ENCODE measurements at places on chromosomes 11 and 22.

- DNase-seq = no peak
Measured at GRCh38 chr11:92829121-92829520, 140.3 kb upstream of the MTNR1B start.

DNA sequence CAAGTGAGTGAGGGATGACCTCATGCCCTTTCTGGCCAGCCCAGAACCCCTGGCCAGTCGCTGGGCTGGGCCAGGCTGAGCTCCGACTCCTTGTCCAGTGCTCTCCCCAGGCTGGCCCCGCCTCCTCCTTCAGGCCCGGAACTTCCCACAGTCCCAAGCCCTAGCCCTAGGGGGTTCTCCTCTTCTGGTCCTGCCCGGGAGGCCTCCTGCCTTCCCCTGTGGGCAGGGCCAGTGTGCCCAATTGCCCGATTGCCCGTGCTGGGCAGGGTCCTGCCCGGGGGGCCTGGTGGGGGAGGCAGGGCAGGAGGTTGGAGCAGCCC, 4.2 kb downstream of the TCIRG1 start:
- no peak for DNase-seq

- no peak for DNase-seq
Measured at GRCh38 chr22:37053310-37054055, 1.9 kb downstream of the KCTD17 start.

DNA sequence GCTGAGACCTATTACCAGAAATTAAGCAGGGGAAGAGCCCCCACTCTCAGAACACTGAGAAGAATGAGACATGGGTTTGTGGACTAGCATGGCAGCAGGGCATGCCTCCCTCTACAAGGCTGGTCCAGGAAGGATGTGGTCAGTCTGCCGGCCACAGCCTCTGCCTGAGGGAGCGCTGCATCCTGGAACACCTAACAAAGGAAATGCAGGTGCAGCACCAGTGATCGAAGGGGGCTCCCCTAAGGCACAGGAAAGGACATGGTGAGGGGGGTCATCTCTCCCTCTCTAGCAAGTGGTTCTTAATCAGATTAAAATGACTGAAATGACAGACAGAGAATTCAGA, 40.6 kb upstream of the ARL14EP start:
- DNase-seq = no peak

- no peak for DNase-seq
Measured at GRCh38 chr11:32581556-32581955, 2.1 kb upstream of the EIF3M start.

- DNase-seq = no peak
Measured at GRCh38 chr22:19285831-19286230, 5.7 kb downstream of the CLTCL1 start.

- DNase-seq = no peak
Measured at GRCh38 chr11:37391615-37392014, 793.6 kb upstream of the RAG2 start.

DNA sequence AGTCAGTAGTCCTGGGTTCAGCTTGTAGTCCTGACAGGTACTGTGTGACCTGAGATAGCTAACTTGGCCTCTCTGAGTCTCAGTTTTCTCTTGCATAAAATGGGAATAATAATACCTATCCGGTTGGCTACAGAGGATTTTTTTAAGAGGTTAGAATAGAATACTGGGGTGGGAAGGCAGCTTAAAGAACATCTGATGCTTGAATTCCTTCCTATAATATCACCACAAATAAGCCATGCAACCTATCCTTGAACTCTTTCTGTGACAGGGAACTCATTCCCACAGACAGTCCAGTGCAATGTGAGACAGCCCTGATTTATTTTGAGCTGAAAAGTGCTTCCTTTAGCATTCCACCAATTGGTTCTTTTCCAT, 110.1 kb downstream of the CCDC81 start:
- no peak for DNase-seq

GRCh38 chr11:19642185-19643158, 70.2 kb upstream of the NAV2 start:
- DNase-seq = no peak

GRCh38 chr11:121634889-121635288, 182.1 kb upstream of the SORL1-AS1 start:
- DNase-seq = no peak

- DNase-seq = no peak
Measured at GRCh38 chr11:109994907-109995306, 98.3 kb upstream of the ZC3H12C start.

DNA sequence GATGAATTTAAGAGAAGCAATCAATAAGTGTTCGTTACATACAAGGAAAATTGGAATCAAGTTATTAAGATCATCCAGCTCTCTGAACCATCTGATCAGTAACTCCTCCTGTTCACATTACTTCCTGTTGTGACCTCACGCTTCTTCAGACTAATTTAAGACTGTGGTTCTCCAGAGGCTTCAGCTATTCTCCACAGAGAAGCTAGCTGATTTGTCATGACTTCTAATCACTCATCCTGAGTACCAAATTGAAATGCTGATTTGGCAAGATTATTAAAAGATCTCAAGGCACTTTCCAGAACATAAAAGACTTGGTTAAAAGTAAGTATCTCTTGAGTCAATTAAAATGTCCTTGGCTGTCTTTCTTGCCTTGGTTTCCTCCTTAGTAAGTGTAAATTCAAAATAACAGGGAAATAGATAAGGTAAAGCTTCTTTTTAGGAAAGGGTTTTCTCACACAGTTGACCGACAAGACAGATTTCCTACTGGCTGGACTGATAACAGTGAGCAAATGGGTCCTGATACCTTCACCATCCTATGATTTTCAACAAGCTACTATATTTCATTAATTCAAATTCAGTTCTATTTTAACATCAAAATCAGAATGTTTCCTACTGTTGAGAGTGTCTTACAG, 38.5 kb downstream of the GAB2 start:
- DNase-seq = no peak

- DNase-seq = no peak
Measured at GRCh38 chr11:106625566-106625965, 392.7 kb downstream of the GUCY1A2 start.

DNA sequence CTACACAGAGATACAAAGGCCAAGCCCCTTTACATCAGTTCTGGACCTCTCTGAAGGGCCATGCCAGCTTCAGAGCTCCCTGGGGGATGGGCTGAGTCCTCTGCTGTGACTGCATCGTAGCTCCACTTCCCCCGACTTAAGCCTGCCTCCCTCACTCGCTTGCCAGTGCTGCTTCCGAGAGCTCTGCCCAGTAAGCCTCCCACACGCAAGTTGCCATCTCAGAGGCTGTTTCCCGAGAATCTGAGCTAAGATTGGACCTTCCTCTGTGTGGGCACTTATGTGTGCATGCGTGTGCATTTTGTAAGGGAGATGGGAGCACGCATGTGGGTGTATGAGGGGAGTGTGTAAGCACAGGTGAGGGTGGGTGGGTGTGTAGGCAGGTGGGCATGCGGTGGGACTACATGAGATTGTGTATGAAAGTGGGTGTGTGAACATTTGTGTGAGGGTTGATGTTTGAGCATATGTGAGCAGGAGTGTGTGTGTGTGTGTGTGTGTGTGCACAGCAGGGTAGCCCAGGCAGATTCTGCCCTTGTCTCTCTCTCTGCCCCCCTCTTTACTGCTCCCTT, 163.0 kb upstream of the SYT13 start:
- no peak for DNase-seq

DNA sequence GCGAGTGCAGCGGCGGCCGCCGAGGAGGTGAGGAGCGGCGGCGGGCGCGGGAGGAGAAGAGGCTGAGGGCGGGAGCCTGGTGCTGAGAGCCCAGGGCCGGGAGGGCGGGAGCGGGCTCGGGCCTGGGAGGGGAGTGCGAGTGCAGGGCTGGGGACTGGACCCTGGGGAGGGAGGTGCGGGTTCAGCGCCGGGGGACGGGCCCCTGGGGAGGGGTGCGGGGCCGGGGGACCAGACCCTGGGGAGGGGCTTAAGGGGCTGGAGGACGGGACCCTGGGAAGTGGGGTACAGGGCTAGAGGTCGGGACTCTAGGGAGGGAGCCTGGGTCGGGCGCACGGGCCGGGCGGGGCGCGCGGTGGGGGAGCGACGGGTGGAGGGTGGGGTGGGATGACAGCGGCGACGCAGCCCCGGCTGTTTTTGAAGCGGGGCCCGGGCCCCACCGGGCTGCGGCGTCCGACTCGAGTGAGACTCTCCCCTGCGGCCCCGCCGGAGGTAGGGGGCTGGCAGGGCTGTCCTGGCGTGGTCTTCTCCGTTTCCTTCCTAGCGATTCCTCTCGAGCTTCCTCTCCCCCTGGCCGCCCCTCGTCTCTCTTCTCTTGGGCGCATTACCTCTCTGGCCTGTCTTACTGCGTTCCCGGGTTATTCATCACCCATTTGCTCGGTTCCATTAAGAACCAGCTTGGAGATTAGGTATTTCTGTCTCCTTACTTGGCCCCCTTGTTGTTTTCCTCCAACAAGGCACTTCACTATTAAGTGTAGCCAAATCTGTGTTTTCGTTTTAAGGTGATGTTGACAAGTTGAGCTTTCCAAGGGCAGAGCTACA, 754 bp downstream of the NUP50 start:
- peak; percentile 21 for DNase-seq

DNA sequence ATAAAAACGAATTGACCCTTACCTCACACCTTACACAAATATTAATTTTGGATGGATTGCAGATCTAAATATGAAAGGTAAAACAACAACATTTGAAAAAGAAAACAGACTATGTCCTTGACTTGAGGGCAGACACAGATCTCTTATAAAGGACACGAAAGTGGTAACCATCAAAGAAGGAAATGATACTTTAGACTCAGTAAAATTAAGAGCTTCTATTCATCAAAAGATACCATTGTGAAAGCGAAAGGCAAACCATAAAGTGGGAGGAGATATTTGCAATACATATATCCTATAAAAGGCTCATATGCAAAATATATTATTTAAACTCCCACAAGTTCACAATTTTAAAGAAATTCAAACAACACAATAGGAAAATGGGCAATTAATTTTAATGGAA, 5.0 kb downstream of the HEPACAM start:
- DNase-seq = no peak

DNA sequence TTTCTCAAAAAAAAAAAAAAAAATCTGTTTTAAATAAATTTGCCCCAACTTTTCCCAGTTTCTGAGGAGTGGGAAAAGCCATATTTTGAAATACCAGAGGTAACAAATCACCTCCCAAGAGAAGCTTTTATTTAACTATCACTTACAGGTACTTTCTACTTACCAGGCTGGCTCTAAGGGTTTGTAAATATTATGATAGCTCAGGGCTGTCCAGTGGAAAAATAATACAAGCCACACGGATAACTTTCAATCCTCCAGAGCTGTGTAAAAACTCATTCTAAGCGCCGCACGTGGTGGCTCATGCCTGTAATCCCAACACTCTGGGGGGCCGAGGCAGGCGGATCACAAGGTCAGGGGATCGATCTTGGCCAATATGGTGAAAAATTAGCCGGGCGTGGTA, 5.6 kb upstream of the SEC14L4 start:
- DNase-seq = no peak

DNA sequence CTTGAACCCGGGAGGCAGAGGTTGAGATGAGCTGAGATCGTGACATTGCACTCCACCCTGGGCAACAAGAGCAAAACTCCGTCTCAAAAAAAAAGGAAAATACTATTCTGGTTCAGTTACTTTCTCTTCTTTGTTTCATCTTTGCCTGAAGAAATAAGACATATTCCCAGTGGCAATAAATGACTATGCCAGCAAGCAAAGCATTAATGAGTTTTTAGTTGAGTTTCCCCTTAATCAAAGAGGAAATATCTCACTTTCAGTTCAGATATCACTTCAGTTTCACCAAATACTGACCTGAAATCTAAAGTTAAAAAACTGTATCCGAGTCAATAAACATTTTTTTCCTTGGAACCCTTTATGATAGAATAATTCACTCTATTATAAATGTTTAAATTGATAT, 10.4 kb downstream of the PISD start:
- no peak for DNase-seq

GRCh38 chr11:20599221-20600019, at the start of gene SLC6A5:
Gene SLC6A5 (plus strand): TSS chr11:20599608. CDS start chr11:20599673, 65 bp downstream.
- DNase-seq = no peak

DNA sequence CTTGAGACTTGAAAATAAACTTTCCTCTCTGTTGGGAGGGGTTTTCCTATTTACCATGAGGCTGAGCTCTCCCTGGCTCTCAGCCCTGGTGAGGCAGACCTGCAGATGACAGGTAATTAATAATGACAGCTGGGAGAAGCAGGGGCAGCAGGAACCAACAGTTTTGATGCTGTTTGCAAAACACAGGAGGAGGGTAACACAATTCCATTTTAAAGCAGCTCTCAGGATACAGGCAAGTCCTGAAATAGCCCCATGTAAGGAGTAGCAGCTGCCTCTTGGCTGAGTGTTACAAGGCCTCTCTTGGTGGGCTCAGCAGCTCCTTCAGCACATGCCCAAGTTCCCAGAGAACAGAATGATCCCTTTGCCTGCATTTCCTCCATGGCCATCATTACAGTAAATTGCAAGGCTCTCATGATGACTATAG, 13.3 kb downstream of the PARVA start:
- DNase-seq = no peak

DNA sequence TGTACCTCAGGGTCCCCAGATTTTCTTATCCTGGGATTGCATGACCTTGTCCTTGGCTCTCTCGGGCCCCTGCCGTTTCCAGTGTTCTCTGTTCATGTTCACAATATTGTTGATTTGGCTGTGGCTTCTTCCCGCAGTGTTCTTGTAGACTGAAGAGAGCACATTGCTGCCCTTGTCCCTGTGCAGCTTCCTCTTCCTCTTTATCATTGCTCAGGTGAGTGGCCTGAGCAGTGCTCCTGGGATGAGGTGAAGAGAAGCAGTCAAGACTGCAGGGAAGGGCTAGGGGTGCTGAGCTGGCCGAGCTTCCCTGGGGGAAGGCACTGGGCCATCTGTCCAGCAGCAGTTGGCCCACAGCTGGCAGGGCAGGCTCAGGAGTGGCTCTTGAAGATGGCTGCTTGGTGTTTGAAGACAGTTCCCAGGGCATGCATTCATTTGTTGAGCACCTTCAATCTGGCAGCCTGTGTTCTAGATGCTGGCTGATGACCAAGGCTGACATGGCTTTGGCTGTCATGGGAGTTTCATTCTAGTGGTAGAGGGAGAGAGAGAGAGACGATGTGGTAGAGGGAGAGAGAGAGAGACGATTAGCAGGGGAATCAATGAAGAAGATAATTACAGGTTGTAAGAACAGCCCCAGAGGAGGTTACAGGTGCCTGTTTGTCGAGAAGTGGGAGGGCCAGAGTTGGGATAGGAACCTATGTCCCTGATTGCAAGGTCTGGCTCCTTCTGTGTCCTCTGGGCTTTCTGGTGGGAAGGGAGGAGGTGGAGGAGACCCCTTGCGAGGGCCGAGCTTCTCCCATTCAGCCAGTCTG, 17.4 kb downstream of the BMAL1 start:
- DNase-seq = no peak

DNA sequence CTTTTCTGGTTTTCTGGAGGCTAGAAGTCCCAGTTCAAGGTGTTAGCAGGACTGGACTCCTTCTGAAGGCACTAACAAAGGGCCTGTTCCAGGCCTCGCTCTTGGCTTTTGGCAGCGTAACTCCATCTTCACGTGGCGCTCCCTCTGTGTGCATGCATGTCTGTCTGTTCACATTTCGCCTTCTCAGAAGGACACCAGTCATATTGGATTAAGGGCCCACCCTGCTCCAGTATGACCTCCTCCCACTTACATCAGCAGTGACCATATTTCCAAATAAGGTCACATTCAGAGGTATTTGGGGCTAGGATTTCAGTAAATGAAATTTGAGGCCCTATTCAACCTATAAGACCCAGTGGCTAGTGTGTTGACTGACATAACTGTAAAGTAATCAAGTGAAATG, 20.0 kb downstream of the APLP2 start:
- no peak for DNase-seq

- DNase-seq = no peak
Measured at GRCh38 chr11:11075515-11076171, 217.8 kb upstream of the ZBED5 start.
